Stimulated activated CD4-positive, alpha-beta T cell treated with anti-CD3 and anti-CD28 coated beads, Interleukin-12 subunit alpha, Interleukin-12 subunit beta, amount 100 ng/mL, for 4 hours (primary cell): ENCODE measurements at places on chromosomes 13 and 19.

DNA sequence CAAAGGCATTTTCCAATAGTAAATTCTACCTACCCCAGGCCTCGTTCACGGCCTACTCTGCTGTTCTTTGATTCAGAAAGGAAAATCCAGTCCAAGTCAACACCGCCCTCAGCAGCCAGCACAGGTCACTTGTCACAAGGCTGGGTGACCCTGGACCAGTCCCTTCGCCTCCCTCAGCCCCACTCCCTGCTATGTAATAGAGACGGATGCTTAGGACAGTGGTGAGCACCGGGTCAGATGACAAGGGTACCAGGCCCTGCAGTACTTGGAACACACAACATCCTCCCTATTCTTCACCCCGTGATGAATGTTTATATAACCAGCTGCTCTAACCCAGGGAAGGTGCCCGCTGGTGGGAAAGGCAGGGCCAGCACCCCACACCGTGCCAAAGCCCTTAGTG, 14.3 kb downstream of the LATS2 start:
- DNase-seq, result no peak

DNA sequence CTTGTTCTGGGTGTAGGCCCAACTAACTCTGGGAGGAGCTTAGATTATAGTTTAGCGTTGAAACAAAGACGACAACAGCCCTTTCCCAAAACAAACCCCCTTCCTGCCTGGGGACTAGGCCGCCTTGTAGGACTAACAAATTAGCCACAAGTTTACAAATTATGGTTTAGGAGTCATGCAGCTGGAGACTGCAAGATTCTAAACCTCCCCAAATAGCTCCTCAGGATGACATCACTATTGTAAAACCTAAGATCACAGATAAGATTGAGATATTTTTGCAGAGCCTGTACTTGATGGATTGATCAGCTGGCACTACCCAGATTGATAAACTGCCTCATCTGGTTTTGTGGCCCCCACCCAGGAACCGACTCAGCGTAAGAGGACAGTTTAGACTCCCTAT, 2.3 kb upstream of the SLC25A15 start:
- DNase-seq, result no peak

GRCh38 chr19:46206176-46206575, 23.4 kb upstream of the IGFL1 start:
- DNase-seq, result no peak

DNA sequence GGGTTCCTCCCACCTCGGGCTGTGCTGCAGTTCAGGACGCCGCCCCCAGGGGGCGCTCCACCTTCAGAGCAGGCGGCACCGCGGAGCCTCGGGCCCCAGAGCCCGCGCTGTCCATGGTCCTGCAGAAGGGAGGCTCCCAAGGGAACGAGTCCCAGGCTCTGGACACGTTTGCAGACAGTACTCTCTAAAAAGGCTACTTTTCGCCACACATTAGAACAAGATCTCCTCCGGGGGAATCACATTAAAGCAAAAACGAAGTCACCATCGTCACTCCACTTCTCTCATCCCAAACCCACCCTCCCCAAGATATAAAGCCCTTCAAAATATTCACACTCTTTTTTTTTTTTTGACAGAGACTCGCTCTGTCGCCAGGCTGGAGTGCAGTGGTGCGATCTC, 4.6 kb upstream of the SIGLEC10 start:
- peak; percentile 92 for DNase-seq

DNA sequence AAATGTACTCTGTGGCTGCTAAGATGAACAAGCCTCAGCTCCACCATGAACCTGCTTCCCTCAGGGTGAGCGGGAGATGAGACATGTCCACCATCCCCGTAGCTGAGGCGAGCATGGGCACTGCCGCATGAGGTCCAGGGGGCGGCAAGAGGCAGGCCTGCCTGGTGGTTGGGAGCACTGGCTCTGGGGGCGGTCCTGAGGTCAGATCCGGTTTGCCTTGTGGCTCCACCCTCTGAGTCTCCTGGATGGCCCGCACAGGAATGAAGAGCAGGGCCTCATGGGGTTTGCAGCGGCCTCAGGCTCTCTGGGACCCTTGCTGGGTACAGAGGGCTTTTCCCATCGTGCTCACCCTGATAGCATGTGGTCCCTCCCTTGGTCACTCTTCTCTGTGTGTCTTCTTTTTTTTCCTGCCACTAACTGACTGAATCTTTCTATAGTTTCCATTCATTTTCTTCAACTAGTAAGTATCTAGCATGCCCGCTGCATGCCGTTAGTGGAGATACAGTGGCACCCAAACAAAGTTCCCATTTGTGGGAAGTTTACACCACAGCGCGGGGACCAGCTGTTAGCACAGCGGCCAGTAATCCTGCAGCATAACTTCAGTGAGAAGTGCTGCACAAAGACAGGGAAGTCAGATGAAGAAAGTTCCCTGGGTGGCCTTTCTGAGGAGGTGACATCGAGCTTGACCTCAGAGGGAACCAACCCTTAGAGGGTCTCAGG, 37.3 kb downstream of the CAPN12 start:
- DNase-seq, result no peak

DNA sequence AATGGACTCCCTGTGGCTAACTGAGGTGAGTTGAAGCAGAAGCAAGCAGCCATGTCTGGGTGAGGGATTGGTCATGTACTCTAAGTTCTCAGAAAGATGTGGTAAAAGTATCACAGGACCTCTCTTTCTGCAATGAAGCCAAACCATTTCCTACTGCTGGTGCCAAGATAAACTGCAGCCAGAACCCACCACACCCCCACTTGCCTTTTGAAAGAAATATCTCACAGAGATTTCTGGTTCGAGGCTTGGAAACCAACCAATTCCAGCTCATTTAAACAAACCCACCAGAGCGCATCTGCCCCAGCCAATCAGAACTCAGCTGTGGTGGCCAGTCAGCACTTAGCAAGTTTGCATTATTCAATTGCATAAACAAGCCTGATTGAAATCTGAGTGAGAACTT, 204.5 kb upstream of the ATXN8OS start:
- no peak for DNase-seq

DNA sequence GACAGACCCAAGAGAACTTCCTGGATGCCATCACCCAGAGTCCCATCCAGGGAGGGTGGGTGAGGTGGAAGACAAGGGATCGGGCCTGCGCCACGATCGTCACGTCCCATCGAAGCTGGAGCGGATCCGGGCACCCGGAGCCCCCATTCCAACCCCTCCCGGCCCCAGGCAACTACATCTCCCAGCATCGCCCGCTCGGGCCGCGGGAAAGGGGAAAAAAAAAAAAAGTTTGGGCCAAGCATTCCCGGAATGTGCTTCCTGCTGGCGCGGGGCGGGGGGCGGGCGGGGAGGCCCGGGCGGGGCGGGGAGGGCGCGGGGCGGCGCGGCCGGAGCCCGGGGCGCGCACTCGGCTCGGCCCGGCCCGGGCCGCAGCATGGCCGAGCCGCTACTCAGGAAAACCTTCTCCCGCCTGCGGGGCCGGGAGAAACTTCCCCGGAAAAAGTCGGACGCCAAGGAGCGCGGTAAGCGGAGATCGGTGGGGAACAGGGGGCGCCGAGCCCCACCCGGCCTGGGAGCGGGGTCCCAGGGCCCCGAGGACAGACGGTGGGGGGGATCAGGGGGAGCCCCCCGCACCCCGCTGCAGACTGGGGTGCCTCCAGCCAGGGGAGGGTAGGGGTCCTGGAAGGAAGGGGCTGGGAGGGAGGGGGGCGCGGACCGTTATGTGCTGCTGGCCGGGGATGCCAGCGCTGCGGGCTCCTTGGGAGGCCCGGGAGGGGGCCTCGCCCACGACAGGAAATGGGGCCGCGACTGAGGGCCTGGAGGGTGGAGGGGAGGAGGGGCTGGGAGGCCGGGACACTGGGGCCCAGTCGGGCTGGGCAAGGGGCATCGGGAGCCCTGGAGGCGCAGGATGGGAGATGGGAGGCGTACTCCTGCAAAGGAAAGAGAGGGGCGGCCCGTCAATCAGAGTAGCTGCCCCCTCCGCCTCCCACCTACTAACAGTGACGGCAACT, at the start of gene SYDE1:
TSS of gene SYDE1 (plus strand) at position 341 of the 950 bp plus-strand sequence. CDS start at position 374, 33 bp downstream.
- peak; percentile 25 for DNase-seq

DNA sequence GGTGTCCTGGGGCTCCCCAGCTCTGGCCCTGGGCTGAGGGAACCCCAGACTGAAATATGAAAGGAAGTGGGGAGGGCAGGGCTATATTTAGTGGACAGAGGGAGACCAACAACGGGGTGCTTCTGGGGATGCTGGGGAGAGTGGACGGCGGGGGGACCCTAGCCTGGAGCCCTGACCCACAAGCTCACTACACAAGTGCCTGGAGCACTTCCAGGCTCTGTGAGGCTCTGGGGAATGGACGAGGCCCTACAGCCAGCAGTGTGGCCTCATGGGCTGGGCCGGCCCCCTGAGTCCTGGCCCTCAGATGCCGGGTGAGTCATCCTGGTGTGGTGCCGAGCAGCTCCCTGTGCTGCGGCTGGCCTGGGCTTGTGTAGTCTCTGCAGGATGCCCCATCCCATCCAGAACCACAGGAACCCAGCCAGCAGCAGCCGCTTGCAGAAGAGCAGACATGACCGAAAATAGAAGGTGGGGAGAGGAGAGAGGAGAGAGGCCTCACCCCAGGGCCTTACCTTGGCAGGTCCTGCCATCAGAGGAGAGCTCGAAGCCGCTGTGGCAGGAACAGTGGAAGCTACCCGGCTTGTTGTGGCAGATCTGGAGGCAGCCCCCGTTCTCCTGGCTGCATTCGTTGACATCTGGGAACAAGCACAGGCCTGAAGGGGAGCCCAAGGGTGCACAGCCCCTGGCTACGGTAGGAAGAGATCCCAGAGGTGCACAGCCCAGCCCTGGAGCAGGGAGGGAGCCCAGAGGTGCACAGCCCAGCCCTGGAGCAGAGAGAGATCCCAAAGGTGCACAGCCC, 26.1 kb downstream of the GAS6 start:
- no peak for DNase-seq

GRCh38 chr13:29946093-29946492, 95.7 kb upstream of the UBL3 start:
- no peak for DNase-seq

DNA sequence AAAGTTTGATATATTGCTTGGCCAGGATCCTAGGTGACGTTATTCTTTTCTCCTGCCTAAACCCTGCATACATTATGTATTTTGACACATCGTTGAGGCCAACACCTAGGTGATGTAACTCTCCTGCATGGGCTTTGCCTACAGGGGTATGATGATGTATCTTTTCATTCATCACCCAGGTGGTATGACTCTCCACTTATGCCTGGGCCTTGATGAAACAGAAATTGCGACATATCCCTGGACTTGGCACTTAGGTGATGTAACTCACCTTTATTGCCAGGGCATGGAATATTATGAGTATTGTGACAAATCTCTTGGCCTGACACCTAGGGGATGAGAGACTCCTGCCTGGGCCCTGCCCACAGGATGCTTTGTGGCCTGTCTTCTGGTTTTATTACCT, 18.5 kb upstream of the ZNF681 start:
- DNase-seq, result no peak

DNA sequence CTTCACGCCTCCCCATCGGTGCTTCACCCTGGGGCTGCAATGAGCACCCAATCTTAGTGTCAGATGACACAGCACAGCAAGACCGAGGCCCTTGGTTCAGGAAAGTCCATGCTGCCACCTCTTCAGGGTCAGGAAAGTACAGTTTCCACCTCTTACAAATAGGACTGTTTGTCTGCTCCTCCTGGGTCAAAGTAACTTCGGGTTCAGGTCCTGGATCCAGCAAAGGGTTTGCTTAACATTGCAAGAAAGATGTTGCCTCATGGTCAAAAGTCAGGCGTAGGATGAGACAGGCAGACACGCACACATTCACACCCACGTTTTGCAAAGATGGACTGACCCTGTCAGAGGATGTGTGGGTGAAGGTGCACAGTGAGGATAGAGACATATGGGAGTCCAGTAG, 1.6 kb upstream of the CYP2B6 start:
- DNase-seq, result no peak

DNA sequence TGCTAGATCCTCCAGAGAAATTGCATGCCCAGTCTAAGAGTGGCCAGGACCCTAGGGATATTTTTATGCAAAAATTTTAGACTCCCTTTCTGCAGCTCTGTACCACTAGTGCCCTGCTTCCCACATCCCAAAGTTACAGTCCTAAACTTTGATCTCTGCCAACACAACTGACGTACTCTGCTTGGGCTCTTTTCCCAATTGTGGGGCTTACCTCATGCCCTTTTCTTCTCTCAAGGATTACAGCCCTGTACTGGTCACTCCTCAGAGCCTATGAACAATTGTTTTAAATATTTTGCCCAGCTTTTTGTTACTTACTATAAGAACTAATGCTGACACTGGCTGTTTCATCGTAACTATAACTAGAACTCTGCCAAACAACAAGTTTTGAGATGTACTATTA, 57.8 kb upstream of the FBXL3 start:
- DNase-seq, result no peak

- no peak for DNase-seq
These were observed 136.8 kb downstream of the KATNAL1 start for GRCh38 chr13:30170569-30170968.

GRCh38 chr19:46903458-46903857, 42.7 kb downstream of the ARHGAP35 start:
- DNase-seq, result no peak

DNA sequence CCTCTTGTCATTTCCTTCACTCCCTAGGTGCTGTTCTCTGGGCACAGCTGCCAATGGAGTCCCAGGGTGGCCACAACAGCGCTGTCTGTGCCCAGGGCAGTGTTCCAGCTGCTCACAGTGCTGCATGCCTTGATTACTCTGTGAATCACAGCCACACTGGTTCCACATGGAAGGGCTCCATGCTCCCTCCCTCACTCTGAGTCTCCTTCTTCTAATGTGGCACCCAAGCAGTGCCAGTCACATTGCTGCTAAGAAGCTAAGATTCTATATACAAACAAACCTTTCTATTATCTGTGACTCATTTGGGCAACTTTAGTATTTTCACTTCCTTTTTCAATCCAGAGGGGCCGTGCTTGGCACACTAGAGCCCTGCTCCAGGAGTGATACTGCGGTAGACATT, 248.7 kb downstream of the TDRD3 start:
- DNase-seq, result no peak

- DNase-seq, result no peak
These were observed 827 bp downstream of the CKM start for GRCh38 chr19:45321848-45322247.

- peak; percentile 85 for DNase-seq
These were observed 744 bp upstream of the POU2F2 start for GRCh38 chr19:42132851-42133528.

GRCh38 chr13:109795011-109795410, 8.6 kb upstream of the IRS2 start:
- DNase-seq, result no peak

DNA sequence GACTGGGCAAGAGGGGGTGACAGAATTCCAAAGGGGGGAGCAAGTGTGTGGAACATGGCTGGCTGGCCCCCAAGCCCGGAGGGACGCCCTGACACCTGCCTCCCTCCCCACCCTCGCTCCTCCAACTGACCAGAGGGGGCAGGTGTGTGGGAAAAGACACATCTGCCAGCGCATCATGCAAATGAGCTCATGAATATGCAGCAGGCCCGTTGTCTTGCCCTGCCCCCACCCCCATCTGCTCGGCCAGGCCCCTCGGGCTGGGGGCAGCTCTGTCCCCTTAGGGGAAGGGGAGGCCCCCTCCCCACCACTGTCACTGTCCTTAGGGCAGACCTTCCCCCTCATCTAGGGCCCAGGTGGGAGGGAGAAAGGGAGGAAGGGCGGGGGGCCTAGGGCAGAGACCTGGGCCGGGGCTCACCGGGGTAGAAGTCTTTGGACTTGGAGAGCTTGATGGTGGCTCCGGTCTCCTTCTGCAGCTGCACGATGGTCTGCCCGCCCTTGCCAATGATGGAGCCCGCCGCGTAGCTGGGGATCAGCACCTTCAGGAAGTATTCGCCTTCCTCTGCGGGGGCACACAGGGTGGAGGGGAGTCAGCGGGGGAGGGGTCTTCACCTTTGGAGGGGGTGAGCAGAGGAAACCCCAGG, 12.9 kb downstream of the NOVA2 start:
- DNase-seq, result no peak

GRCh38 chr19:10112037-10112761, 706 bp downstream of the P2RY11 start:
- peak; percentile 47 for DNase-seq
